ENCODE measurements at places on chromosomes 2 and 18.

GRCh38 chr18:49905771-49906170, 92.4 kb upstream of the ACAA2 start:
- DNase-seq, result no peak

- DNase-seq, result no peak
Measured at GRCh38 chr18:48720655-48721025, 181.8 kb downstream of the CTIF start.

GRCh38 chr18:11034884-11035283, 114.5 kb downstream of the PIEZO2 start:
- peak; percentile 5 for DNase-seq

- no peak for DNase-seq
Measured at GRCh38 chr18:22739061-22739642, 194.0 kb upstream of the RBBP8 start.

DNA sequence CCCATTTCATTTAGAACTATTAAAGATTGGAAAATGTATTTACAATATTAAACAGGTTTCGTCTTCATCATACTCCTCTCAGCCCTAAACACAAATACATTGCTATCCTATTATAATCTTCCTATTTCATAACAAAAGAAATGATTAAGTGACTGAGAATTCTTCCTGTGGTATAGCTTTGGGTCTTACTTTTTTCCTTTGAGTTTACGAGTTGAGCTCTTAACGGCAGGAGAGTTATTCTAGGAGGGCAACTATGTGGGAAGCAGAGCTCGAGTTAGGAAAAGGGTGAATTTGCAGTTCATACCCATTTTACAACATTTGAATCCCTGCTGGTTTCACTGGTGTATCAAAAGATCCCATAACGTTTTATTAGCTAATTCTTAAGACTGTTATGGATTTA, 105.0 kb downstream of the FIGN start:
- no peak for DNase-seq

DNA sequence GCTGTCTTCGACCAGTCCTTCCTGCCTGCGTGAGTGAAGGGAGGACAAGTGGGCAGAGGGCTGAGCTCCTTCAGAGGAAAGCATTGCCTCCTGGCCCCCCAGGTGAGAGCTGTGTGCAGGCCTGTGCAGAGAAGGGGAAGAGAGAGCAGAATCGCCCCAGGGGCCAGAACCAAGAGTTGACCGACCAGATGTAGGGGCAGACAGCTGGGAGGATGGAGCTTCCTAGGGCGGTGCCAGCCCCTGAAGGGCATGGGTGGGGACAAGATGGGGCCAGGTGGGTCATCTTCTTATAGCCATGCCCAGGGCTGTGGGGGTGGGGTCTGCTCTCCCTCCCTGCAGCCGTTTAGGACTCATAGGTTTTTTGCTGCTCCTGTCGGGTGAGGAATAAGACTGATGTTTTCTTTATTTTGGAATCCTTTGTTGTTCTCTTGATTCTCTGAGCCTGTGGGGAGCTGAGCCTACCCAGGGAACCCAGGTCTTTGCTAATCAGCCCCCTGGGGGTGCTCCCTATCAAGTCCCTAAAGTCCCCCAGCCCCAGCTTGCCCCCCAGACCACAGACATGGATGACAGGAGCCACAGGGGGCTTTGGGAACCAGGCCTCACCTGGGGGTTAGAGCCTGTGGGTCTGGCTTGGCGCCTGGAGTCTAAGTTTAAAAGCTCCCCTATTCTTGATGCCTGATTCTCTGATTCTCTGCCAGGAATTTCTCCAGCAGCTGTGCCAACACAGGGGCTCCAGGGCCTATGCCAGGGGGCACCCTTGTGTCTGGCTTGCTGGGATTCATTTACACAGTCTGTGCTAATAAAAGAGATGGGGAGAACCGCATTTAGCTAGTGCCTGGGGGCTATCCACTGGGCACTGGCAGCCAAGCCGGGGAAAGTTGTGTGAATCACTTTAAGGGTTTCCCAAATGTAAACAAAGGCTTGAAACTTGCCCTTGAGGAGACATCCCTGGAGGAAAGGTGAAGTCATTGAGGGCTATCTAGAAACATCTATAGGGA, 9.3 kb upstream of the EFHD1 start:
- peak; percentile 26 for DNase-seq

DNA sequence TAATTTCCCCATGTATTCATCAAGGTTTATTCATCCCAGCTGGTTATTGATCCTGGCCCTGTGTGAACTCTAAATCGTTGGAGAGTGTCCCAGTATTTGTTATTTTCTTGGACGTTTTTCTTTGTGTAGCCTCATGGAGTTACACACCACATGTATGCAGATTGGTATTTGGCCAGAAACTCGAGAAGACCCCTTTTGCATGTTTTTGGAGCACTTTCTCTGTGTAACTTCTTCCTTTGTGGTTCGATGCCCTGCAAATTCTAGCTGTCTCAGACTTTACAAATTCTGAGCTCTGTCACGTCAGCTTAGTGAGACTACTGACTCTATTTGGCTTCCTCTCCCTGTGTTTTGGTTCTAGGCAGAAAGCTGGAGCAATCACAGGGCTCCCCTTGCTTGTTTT, 198.7 kb downstream of the MCFD2 start:
- no peak for DNase-seq

- no peak for DNase-seq
Measured at GRCh38 chr2:234690569-234691213, 193.8 kb upstream of the ARL4C start.

- no peak for DNase-seq
Measured at GRCh38 chr18:35174093-35174731, 66.6 kb upstream of the ZNF397 start.

- DNase-seq, result peak; percentile 43
Measured at GRCh38 chr2:112787294-112787693, 3.0 kb upstream of the IL1A start.

DNA sequence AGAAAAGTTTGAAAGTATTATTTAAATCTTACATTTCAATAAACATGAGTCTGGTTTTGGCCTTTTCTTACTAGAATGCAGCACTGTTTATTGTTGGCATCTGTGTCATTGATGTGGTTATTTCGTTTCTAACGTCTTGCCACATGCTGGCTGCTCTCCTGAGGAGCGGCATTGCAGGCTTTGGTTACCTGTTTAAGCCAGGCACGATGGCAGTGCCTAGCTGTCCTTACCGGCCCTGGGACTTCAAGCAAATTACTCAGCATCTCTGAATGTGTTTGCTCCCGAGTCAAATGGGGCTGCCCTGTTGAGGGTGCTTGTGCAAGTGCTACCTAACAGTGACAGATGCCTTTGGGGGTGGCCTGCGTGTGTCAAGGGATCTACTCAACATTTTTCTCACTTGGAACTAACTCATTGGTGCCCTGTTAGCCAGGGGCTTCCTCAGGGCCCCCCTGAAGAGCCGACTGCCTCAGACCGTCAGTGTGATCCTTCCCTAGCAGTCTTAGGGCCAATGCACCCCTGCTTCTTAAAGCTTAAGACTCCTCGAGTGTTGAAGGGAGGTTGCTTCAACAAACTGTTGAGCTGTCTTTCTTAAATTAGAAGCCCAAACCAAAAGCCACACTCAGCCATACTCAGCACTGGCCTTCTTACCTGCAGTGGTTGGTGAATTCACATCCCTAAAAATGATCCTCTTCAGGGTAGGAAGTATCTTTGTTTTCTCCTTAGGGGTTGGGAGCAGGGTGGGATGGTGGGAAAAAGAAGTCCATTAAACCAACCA, 151.5 kb downstream of the NCK2 start:
- no peak for DNase-seq

GRCh38 chr2:224757934-224758548, 41.9 kb upstream of the CCDC195 start:
- DNase-seq, result no peak

- DNase-seq, result no peak
Measured at GRCh38 chr18:65435534-65435933, 315.3 kb upstream of the CDH7 start.

GRCh38 chr2:181430406-181431118, 26.6 kb upstream of the ITGA4 start:
- DNase-seq, result peak; percentile 23

- DNase-seq, result peak; percentile 19
Measured at GRCh38 chr2:154158101-154158500, 286.4 kb downstream of the GALNT13 start.

- DNase-seq, result no peak
Measured at GRCh38 chr18:59068276-59069071, 71.2 kb upstream of the SEC11C start.

GRCh38 chr18:58323866-58324762, 280.1 kb downstream of the NEDD4L start:
- DNase-seq, result no peak

DNA sequence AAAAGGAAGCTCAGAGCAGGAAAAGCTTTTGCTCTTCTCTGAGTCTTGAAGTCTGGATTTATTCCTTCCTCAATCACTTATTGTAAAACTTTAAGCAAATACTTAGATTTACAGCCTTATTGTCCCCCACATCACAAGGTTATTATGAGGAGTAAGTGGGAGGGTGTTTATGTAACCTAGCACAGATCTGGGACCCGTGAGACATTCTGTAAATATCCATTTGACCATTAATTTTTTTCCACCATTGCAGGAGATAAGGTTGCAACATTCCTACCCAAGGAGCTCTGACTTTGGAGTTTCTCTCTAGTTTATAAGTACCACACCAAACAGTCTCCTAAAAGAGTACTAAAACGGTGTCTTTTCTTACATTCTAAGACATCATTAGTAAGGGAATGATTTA, 52.1 kb upstream of the CTIF start:
- DNase-seq, result no peak

DNA sequence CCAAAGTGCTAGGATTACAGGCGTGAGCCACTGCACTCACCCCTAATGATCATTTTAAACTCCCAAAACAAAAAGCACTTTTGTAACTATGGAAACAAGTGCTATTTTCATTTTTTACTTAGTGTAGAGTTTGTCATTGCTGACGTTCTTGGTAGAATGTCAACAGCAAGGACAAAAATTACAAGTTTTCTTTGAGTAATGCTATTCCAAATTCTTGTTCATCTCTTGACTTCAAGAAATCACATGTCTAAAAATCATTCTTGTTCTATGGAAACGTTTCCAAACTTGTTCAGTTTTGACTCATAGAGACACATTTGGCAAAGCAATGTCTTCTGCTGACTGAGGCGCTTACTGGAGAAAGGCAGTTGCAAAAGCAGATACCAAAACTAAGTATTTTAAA, 82.6 kb downstream of the MBP start:
- DNase-seq, result no peak

DNA sequence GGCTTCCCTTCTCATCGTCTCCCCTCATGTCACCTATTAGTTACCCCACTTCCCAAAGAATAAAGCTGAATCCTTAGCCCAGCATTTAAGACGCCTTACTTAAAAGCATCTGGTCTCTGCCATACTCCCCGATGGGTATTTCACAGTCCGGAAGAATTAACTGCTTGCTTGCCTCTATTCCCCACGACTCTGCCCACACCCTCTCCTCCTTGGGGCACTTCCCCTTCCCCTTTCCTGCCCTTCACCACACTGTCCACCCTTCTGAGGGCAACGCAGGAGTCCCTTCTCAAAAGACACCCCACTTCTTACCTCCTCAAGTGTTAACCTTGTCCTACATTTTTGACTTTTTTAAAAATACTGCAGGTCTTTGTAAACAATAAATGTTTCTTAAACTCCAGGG, 60.1 kb upstream of the RMP24 start:
- no peak for DNase-seq

GRCh38 chr2:226295681-226296080, 503.9 kb downstream of the IRS1 start:
- no peak for DNase-seq

GRCh38 chr2:191927991-191928390, 81.1 kb upstream of the CAVIN2 start:
- DNase-seq, result peak; percentile 40

GRCh38 chr2:37829202-37829601, 95.9 kb upstream of the RMDN2 start:
- peak; percentile 92 for DNase-seq

GRCh38 chr2:167028503-167028902, 140.2 kb downstream of the XIRP2 start:
- no peak for DNase-seq

DNA sequence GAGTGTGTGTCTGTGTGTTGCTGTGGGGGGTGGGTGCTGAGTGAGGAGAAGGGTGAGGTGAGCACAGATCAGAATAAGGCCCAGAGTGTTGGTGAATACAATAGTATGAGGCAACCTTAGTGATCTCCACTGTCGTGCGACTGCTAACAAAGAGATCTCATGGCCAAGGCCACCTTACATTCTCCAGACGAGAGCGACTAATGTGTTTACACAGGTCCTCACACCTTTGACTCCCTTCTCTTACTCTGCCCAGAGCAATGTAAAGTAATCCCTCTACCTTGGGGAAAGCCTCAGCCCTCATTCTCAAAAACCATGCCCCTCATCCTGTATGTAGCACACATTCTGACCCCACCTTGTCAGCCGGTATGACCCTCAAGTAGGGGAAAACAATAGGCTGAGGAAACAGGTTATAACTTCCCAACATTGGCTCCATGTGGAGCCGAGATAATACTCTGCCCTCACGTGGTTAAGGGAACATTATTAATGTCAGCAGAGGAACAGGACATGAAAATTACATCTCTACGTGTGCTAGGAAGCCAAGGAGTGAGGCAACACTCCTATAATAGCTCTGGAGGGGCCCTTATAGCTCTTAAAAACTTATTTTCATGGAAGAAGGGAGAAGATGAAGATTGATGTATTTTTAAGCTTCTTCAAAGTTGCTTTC, 323.0 kb upstream of the NT5C1B start:
- DNase-seq, result no peak

GRCh38 chr2:119772128-119772527, 12.4 kb downstream of the PTPN4 start:
- DNase-seq, result no peak

DNA sequence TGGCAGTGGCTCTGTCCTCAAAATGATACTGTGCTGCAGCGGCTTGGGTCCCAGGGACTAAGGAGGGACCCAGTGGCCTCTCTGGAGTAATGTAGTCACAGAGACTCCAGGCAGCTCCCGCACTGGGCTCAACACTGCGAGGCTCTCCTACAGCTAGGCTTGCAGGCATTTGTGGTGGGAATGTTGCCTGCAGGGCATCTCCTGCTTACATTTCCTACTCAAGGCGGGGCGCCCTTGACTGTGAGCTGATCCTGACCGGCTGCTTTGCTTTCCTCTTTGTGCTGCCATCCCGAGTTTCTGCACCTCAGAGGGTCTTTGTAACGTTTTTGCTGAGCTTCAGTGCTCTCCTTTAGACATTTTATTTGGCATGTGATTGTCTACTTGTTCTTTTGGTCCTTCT, 177.4 kb upstream of the FN1 start:
- DNase-seq, result no peak

GRCh38 chr2:241111440-241111805, 9.3 kb upstream of the MTERF4 start:
- DNase-seq, result no peak

DNA sequence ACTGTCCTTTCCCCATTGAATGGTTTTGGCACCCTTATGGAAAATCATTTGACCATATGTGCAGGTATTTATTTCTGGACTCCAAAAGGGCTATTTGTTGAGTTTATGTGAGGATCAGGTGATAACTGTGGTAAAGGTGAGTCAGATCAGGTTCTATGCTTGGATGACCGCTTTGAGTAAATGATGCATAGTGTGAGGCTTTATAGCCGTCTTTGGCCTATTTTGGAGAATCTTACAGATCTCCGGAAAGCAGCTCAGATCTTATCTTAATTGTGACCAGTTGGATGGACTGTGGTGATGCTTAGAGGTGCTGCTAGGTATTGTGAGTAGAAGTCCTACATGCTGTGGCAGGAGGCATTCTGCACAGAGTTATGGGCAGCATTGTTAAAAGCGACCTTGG, 126.2 kb downstream of the METTL8 start:
- DNase-seq, result no peak

Data from HT1080 (cell line).